ENCODE measurements at places on chromosomes 16 and 17. TPM values are rescaled to one million over a fixed set of nuclear protein-coding genes. Genes with fewer than 3 reads are reported as not detected.

- H3K4me3 ChIP-seq, result no peak overlapping the region
- peaks cover 2% of the 10 kb centered on the region for H3K4me1 ChIP-seq
- DNase-seq, result no peak
- no peak overlapping the region for H3K27ac ChIP-seq
Observed at GRCh38 chr17:62668091-62668804, 40.8 kb downstream of the MRC2 start.

DNA sequence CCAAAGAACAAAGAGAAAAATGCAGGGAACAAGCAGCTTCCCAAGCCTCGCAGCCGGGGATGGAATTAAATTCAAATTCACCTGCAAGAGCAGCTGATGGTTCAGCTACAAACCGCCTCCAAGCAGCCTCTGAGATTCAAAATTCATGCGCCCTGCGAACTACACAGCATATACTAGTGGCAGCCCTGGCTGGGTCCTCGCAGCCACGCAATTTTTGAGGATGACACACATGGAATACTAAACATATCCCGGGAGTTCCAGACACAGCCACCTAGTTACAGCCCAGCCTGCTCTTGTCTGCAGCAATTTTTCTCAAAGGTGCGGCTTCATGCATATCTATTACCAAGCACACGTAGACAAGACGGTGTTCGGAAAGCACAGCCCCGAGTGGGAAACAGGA, 35.9 kb upstream of the KIFC3 start:
- H3K4me3 ChIP-seq, result no peak overlapping the region
- DNase-seq, result no peak
- no peaks in the 10 kb centered on the region for H3K27me3 ChIP-seq
- H3K4me1 ChIP-seq, result no peaks in the 10 kb centered on the region
- H3K36me3 ChIP-seq, result no peaks in the 10 kb centered on the region

DNA sequence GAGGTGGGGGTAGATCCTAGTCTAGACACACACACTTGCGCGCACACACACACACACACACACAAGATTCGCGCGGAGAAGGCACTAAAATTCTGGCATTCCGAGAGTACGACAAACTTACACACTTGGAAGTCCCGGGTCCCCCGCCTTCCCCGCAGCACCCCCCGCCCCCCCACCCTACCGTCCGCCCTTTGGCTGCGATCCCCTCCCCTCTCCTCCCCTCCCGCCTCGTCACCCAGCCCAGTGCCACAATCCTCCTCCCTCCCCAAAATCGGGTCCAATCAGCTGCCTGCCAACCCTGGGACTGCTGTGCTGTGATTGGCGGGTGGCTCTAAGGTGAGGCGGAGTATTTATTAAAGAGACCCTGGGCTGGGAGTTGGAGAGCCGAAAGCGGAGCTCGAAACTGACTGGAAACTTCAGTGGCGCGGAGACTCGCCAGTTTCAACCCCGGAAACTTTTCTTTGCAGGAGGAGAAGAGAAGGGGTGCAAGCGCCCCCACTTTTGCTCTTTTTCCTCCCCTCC, at the start of gene SOX9:
Gene SOX9, plus strand, starts transcription at position 379 of the 522 bp plus-strand sequence. CDS start 372 bp downstream, outside the sequence.
- no peak within 1 kb of the TSS for H3K4me3 ChIP-seq
- H3K36me3 ChIP-seq, result peaks cover 6% of the 10 kb centered on the region
- peaks cover 7% of the 10 kb centered on the region for H3K4me1 ChIP-seq
- H3K27ac ChIP-seq, result peak within 1 kb of the TSS; percentile 69
- H3K27me3 ChIP-seq, result peaks cover 69% of the 10 kb centered on the region

DNA sequence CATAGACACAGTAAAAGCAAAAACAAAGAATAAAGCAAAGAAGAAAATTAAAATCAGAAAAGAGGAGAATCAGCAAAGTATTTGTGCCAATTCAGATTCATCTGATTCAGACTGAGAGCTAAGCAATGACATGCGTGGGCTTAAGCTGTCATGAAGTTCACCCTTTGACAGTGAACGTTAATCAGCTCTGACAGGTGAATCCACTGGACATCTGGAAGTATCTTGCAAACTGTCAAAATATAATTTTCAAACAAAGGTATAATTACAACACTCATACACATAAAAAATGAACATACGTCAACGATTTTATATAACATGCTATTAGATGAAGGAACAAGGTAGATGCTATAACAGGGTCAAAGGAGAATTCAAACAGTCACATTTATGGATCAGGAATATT, 596.3 kb upstream of the SALL1 start:
- no peaks in the 10 kb centered on the region for H3K36me3 ChIP-seq
- H3K27me3 ChIP-seq, result no peaks in the 10 kb centered on the region
- no peak overlapping the region for H3K27ac ChIP-seq
- no peaks in the 10 kb centered on the region for H3K4me1 ChIP-seq
- DNase-seq, result no peak
- H3K4me3 ChIP-seq, result no peak overlapping the region

DNA sequence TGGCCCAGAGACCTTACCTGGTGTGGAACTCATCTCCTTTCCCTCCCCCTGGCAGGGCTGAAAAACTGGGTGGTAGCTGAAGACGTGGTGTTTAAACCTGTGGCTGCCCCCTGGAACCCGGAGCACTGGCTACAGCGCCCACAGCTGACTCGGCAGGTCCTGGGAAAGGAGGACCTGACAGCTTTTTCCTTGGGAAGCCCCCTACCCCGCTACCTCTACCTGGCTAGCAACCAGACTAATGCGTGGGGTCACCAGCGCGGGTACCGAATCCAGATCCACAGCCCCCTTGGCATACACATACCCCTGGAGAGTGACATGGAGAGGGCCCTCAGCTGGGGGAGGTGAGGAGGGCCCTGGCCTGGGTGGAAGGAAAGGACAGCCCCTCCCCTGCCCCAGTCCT, 2.0 kb upstream of the AOC3 start:
- no peaks in the 10 kb centered on the region for H3K27me3 ChIP-seq
- H3K4me3 ChIP-seq, result no peak overlapping the region
- DNase-seq, result no peak
- H3K27ac ChIP-seq, result no peak overlapping the region

GRCh38 chr16:89119166-89119621, 25.5 kb downstream of the ACSF3 start:
- no peak overlapping the region for H3K4me3 ChIP-seq
- peak; percentile 26 for DNase-seq
- H3K27me3 ChIP-seq, result no peaks in the 10 kb centered on the region
- H3K4me1 ChIP-seq, result peaks cover 26% of the 10 kb centered on the region

GRCh38 chr16:80667925-80668324, 127.1 kb downstream of the DYNLRB2 start:
- H3K27ac ChIP-seq, result no peak overlapping the region
- no peak overlapping the region for H3K4me3 ChIP-seq
- H3K36me3 ChIP-seq, result peaks cover 10% of the 10 kb centered on the region

DNA sequence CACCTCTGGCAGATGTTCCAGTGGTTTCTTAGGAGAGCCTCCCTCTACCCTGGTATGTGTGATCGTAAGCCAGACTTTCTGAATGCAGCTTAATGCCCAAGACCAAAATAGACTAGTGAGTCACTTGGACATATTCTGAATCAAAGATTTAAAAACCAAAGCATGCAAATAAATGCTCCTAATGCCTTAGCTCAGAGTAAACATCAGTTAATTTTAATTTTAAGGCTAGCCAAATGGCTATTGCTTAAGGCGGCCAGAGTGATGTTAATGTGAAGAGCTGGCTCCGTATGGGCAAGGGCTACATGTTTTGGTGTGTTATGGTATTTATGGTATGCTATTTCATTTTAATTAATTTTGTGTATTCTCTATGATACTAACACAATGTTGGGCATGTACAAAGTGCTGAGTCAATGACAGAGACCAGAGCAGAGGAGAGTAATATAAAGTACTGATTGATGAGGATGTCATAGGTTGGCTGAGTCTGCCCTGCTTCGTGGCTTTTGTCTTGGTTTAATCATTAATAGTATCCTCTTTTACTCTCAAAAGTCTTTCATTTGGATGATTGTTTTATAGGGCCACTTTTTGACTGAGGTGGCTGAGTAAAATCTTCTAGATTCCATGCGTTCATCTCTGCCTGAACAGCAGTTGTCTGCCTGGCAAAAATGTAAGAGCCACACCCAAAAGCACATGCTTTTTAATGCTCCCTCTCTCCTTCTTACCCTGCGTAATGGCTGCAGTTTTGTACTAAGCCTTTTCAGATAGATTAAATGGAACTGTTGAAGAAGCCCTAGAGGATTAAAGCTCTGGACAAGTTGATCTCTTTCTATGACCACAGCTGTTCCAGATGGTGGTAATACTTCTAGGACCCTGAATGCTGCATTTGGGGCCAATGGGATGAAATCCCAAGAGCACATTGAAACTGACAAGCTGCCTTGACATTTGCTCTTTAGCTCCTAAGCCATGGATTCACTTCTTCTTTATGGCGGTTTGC, 59.6 kb downstream of the MAP2K6 start:
- DNase-seq, result no peak
- peaks cover 8% of the 10 kb centered on the region for H3K4me1 ChIP-seq
- H3K27me3 ChIP-seq, result no peaks in the 10 kb centered on the region
- no peak overlapping the region for H3K4me3 ChIP-seq
- no peak overlapping the region for H3K27ac ChIP-seq

GRCh38 chr16:55568207-55568606, 1.7 kb downstream of the CAPNS2 start:
- H3K36me3 ChIP-seq, result no peaks in the 10 kb centered on the region
- no peak for DNase-seq
- H3K4me3 ChIP-seq, result no peak overlapping the region
- no peaks in the 10 kb centered on the region for H3K4me1 ChIP-seq
- no peak overlapping the region for H3K27ac ChIP-seq
- peaks cover 9% of the 10 kb centered on the region for H3K27me3 ChIP-seq

- no peak overlapping the region for H3K27ac ChIP-seq
- H3K4me1 ChIP-seq, result no peaks in the 10 kb centered on the region
- no peak overlapping the region for H3K4me3 ChIP-seq
- H3K36me3 ChIP-seq, result no peaks in the 10 kb centered on the region
- H3K27me3 ChIP-seq, result peaks cover 3% of the 10 kb centered on the region
- no peak for DNase-seq
Observed at GRCh38 chr17:13753154-13753553, 151.4 kb upstream of the HS3ST3A1 start.

DNA sequence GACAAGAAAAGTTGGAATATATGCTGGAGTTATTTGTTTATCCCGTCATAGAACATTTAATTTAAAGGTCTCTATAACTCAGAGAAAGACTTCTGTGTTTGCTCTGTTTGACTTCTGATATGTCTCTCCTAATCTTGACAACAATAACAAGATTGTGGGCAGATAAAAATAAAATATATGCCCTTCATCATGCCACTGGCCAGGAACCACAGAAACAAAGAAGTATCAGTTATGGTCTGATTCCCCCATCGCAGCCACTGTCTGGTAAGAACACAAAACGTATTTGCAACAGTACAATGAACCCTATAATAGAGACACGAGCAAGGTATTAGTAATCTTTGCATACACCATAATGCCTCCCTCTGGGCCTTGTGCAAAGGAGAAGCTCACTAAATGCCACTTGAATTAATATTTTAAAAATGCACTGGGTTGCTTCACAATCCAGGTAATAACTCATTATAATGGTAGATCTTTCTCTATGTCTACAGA, 1498.3 kb downstream of the CDH11 start:
- no peaks in the 10 kb centered on the region for H3K36me3 ChIP-seq
- no peak for DNase-seq
- H3K4me3 ChIP-seq, result no peak overlapping the region
- no peaks in the 10 kb centered on the region for H3K27me3 ChIP-seq

- H3K36me3 ChIP-seq, result no peaks in the 10 kb centered on the region
- H3K27me3 ChIP-seq, result peaks cover 4% of the 10 kb centered on the region
- no peak overlapping the region for H3K27ac ChIP-seq
- H3K4me3 ChIP-seq, result no peak overlapping the region
- no peak for DNase-seq
Observed at GRCh38 chr17:69949496-69949895, 125.5 kb upstream of the KCNJ16 start.

DNA sequence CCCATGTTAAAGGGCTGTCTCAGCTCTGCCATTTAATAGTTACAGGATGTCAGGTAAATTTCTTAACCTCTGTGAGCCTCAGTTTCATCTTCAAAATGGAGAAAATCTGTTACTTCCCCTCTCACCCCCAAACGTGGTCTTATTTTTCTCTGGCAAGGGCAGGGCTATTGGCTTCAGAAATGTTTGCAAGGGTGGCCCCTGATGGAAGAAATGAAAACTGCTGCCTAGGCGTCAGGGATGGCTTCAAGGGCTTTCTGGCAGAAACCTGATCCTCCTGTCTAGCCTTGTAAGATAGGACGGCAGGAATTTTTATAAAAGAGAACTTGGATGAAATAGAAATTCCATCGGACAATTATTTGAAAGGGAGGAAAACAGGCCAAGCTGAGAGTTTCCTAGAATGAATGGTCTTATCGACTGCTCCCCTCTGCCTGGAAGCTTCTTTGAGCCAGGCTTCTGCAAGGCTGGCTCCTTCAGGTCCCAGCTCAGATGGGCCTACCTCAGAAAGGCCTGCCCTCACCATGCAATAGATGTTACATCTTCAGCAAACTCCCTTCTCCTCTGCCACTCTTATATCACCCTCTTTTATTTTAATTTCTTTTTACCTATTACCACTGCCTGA, 43.0 kb upstream of the TANGO6 start:
- peak; percentile 33 for DNase-seq
- no peak overlapping the region for H3K4me3 ChIP-seq
- H3K36me3 ChIP-seq, result no peaks in the 10 kb centered on the region
- peaks cover 5% of the 10 kb centered on the region for H3K4me1 ChIP-seq
- H3K27me3 ChIP-seq, result peaks cover 3% of the 10 kb centered on the region
- no peak overlapping the region for H3K27ac ChIP-seq

DNA sequence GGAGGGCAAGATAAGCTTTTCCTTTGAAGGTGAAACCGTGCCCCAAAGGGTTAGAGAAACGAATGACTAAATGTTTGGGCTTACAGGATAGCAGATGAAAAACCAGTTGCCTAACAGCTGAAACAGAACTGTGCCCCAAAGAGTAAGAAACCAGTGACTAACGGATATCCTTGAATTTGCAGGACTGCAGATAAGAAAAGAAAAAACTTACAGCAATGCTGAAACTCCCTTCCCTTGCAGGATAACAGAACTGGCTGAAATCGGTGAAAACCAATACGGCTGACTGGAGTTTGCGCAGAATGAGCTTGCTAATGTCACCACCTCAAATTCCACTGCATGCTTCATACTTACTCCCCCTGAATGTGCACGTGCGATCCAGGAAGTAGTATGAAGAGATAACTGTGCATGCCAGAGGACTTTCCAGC, 175.2 kb upstream of the NLRP1 start:
- DNase-seq, result no peak
- H3K27ac ChIP-seq, result no peak overlapping the region
- no peak overlapping the region for H3K4me3 ChIP-seq
- H3K4me1 ChIP-seq, result peaks cover 3% of the 10 kb centered on the region
- no peaks in the 10 kb centered on the region for H3K36me3 ChIP-seq
- H3K27me3 ChIP-seq, result peaks cover 8% of the 10 kb centered on the region

The CTRB2 gene
- total RNA-seq, result not detected

The CLEC18B gene
- total RNA-seq, result 1.7 TPM

The IGF2BP1 gene
- not detected for total RNA-seq

The DBNDD1 gene
- total RNA-seq, result 1.2 TPM

The OTOP2 gene
- not detected for total RNA-seq

The SLC12A3 gene
- not detected for total RNA-seq

The WFIKKN2 gene
- not detected for total RNA-seq

The UBE2O gene
- 31.4 TPM for total RNA-seq

The GPRC5B gene
- not detected for total RNA-seq

The SGSM2 gene
- total RNA-seq, result 116 TPM

Data from activated naive CD8-positive, alpha-beta T cell treated with anti-CD3 and anti-CD28 coated beads, Interleukin-2, amount 10 ng/mL, durations not matched to agents 7 days and 5 days (primary cell).